Mesothelial cell of epicardium (in vitro differentiated cells): ENCODE measurements at places on chromosomes 5 and 9. TPM values are rescaled to one million over a fixed set of nuclear protein-coding genes. Genes with fewer than 3 reads are reported as not detected.
A peak's percentile ranks its signal among the peaks of the same experiment; 100 is the strongest.

RALGPS1 gene
- 25.6 to 29.5 TPM (median 26.9 TPM) in 3 replicates for total RNA-seq

MAP1B gene
- 60.8 to 61.2 TPM (median 61.0 TPM) in 3 replicates for total RNA-seq

NTRK2 gene
- total RNA-seq = 63.4 to 67.5 TPM (median 65.0 TPM) in 3 replicates

SLC23A1 gene
- total RNA-seq = not detected in 3 replicates

KIAA0825 gene
- 5.3 to 5.6 TPM (median 5.4 TPM) in 3 replicates for total RNA-seq

YTHDC2 gene
- total RNA-seq = 34.0 to 38.2 TPM (median 37.0 TPM) in 3 replicates

C9 gene
- total RNA-seq = not detected in 3 replicates

GFI1B gene
- not detected in 3 replicates for total RNA-seq

DNA sequence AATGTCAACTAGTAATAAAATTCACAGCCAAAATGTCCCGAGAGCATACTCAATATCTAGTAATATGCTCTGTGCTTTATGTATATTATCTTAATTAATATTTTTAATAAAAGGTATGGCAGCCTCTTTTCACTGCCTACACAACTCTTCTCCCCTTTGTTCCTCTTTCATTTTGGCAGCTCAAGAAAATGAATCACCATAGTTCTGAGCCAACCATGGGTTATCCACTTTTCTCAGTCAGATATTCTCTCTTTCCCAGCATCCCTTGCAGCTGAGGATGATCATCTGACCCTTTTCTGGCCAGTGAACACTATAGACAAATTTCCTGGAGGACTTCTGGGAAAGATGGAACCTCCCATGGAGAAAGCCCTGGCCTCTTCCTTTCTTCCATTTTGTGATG is 8.2 kb upstream of the DOCK8 start:
- H3K36me3 ChIP-seq = no peaks in the 10 kb centered on the region
- DNase-seq = no peak
- H3K27ac ChIP-seq = no peak overlapping the region
- H3K27me3 ChIP-seq = peaks cover 10% of the 10 kb centered on the region

DNA sequence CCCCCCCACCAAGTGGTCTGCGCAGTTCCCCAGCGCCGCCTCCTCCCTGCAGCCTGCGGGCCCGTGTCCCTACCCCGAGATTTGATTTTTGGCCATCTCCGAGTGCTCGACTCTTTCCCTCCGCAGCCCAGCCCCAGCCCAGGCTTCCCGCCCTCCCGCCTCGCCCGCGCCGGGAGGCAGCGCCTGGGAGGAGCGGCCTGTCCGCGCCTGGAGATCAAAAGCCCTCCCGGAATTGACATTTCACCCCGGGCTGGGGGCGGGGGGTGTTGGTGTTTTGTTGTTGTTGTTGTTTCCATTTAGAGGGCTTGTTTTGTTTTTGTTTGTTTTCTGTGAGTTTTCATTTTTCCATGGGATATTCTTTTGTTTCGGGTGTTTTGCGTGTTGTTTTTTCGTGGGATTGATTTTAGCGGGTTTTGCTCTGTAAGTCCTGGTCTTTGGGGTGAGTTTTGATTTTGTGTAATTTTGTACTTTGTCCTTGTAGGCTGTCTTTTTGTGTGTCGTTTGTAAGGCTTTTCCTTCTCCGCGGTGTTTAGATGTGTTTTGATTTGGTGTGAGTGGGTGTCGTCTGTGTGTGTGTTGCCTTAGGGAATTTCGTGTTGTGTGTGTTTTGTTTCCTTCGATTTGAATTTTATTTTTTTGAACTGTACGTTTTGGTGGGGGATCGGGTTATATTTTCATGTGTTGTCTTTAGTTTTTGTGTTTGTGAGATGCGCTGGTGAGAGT is 1.7 kb upstream of the PAX5 start:
- peaks cover 100% of the 10 kb centered on the region for H3K27me3 ChIP-seq
- H3K4me3 ChIP-seq = peak overlapping the region; percentile 54
- peaks cover 19% of the 10 kb centered on the region for H3K4me1 ChIP-seq
- no peak for DNase-seq
- H3K36me3 ChIP-seq = no peaks in the 10 kb centered on the region

DNA sequence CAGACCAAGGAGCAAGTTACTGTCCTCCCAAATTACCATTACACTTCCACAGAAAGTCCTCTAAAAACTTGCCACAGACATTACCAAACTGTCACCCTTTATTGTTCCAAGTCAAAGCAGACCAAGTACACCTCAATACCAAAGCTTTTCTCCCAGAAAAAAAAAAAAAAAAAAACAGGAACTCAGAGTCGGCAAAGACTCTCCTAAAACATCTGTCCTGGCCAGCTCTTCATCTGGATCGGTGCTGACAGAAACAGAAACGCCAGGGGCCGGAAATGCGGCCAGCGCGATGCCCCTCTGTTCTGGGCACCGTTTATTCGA is 718 bp downstream of the DEPDC1B start:
- H3K27me3 ChIP-seq = no peaks in the 10 kb centered on the region
- H3K4me3 ChIP-seq = peak overlapping the region; percentile 93
- DNase-seq = no peak
- peaks cover 38% of the 10 kb centered on the region for H3K4me1 ChIP-seq
- peak overlapping the region; percentile 99 for H3K27ac ChIP-seq

- H3K4me3 ChIP-seq = no peak overlapping the region
- H3K27me3 ChIP-seq = peaks cover 52% of the 10 kb centered on the region
- no peak for DNase-seq
- H3K36me3 ChIP-seq = no peaks in the 10 kb centered on the region
Observed at GRCh38 chr5:154162539-154163151, 27.9 kb upstream of the GALNT10 start.

GRCh38 chr9:734831-735511 is 106.5 kb upstream of the DMRT1 start:
- no peak overlapping the region for H3K4me3 ChIP-seq
- H3K4me1 ChIP-seq = peaks cover 9% of the 10 kb centered on the region
- DNase-seq = no peak
- H3K27me3 ChIP-seq = no peaks in the 10 kb centered on the region
- H3K36me3 ChIP-seq = peaks cover 46% of the 10 kb centered on the region
- peak overlapping the region; percentile 95 for H3K27ac ChIP-seq

DNA sequence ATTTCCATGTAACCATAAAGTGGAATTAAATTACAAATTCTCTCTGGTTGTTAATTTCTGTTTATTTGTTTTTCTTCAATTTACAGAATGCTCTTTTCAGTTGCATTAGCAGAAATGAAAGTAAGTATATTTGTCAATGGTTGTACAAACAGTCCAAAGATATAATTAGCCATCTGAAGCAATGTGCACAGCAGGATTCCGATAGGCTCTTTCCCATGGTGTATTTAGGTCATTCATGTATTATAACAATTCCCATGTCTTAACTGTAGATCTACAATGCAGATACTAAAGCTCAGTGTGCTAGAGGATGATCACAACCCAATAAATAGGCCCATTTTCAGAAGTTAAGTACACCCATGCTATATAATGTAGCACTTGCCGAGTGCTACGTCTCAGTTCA is 43.8 kb downstream of the RECK start:
- H3K4me1 ChIP-seq = peaks cover 12% of the 10 kb centered on the region
- no peak overlapping the region for H3K4me3 ChIP-seq
- no peak overlapping the region for H3K27ac ChIP-seq
- no peak for DNase-seq
- H3K27me3 ChIP-seq = no peaks in the 10 kb centered on the region
- peaks cover 5% of the 10 kb centered on the region for H3K36me3 ChIP-seq

DNA sequence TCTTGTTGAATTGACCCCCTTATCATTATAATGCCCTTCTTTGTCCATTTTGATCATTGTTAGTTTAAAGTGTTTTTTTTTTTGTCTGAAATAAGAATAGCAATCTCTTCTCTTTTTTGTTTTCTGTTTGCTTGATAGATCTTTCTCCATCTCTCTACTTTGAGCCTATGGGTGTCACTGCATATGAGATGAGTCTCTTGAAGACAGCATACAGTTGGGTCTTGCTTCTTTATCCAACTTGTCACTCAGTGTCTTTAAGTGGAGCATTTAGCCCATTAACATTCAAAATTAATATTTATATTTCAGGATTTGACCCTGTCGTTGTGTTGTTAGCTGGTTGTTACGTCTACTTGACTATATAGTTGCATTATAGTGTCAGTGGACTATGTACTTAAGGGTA is 135.4 kb downstream of the HMHB1 start:
- no peak for DNase-seq
- H3K27me3 ChIP-seq = no peaks in the 10 kb centered on the region
- H3K4me1 ChIP-seq = no peaks in the 10 kb centered on the region
- H3K36me3 ChIP-seq = no peaks in the 10 kb centered on the region
- no peak overlapping the region for H3K27ac ChIP-seq

DNA sequence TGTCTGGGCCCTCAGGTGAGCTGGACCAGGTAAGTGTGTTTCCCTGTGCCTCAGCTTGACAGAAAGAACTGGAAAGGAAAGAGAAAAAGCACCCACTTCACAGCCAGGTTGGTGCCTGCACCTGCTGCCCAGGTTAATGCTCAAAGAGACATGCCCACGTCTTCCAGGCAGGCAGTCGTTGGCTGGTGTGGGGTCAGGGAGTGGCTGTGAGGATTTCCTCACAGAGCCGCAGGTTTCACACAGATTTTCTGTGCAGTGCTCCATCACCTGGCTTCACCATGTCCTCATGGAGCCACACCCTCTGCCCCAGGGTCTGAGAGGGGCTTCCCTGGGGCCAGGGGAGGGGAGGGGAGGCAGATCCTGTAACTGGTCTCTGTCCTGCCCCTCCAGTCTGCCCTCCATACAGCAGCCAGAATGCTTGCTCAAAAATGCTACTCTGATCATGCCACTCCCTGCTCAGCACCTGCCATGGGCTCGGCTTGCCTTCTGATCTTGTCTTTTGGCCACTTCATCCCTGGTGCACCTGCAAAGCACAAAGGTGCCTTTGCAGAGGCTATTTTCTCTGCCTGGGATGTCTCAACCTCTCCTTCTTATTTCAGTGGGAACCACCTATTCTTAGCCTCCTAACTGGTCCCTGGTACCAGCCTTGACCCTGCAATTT is 82.5 kb upstream of the UBTD2 start:
- H3K36me3 ChIP-seq = peaks cover 57% of the 10 kb centered on the region
- H3K4me3 ChIP-seq = no peak overlapping the region
- no peaks in the 10 kb centered on the region for H3K27me3 ChIP-seq
- no peak overlapping the region for H3K27ac ChIP-seq

GRCh38 chr9:80605129-80605528 is 1033.4 kb downstream of the TLE4 start:
- no peak overlapping the region for H3K27ac ChIP-seq
- peaks cover 48% of the 10 kb centered on the region for H3K4me1 ChIP-seq
- no peak for DNase-seq
- no peaks in the 10 kb centered on the region for H3K36me3 ChIP-seq
- H3K4me3 ChIP-seq = no peak overlapping the region
- no peaks in the 10 kb centered on the region for H3K27me3 ChIP-seq

DNA sequence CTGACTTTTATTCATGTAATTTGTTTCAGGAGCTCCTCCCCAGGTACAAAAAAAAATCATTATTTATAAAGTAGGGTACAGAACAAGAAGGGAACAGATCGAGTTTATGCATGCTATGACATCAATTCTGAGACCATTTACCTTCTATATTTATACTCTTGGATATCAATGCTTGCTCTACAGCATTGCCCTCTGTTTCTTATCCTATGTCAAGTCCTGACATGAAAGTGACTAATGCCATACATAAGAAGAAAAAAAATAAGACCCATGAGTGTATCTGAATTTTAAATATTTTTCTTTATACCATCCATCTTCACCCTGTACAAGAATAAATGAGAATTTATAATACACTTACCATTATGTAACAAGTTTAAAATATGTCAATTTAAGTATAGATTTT is 2016.3 kb upstream of the CDH9 start:
- H3K27ac ChIP-seq = no peak overlapping the region
- DNase-seq = no peak
- peaks cover 19% of the 10 kb centered on the region for H3K4me1 ChIP-seq
- no peaks in the 10 kb centered on the region for H3K36me3 ChIP-seq
- no peaks in the 10 kb centered on the region for H3K27me3 ChIP-seq

GRCh38 chr9:125147401-125147951 is 4.1 kb upstream of the SCAI start:
- H3K27me3 ChIP-seq = no peaks in the 10 kb centered on the region
- H3K4me3 ChIP-seq = no peak overlapping the region
- DNase-seq = no peak
- peaks cover 9% of the 10 kb centered on the region for H3K4me1 ChIP-seq
- H3K27ac ChIP-seq = no peak overlapping the region
- H3K36me3 ChIP-seq = peaks cover 9% of the 10 kb centered on the region

- H3K4me1 ChIP-seq = peaks cover 2% of the 10 kb centered on the region
- H3K27ac ChIP-seq = no peak overlapping the region
- no peaks in the 10 kb centered on the region for H3K36me3 ChIP-seq
- peaks cover 32% of the 10 kb centered on the region for H3K27me3 ChIP-seq
- DNase-seq = no peak
Observed at GRCh38 chr9:133181561-133181960, 17.8 kb upstream of the GBGT1 start.

GRCh38 chr5:156380848-156381247 is 53.9 kb downstream of the SGCD start:
- H3K27ac ChIP-seq = peak overlapping the region; percentile 57
- peaks cover 9% of the 10 kb centered on the region for H3K27me3 ChIP-seq
- H3K4me1 ChIP-seq = peaks cover 18% of the 10 kb centered on the region
- no peaks in the 10 kb centered on the region for H3K36me3 ChIP-seq
- no peak for DNase-seq

- no peaks in the 10 kb centered on the region for H3K27me3 ChIP-seq
- H3K4me1 ChIP-seq = peaks cover 29% of the 10 kb centered on the region
- no peak for DNase-seq
Observed at GRCh38 chr5:178129296-178129695, 1.5 kb upstream of the RMND5B start.

GRCh38 chr5:119951330-119951934 is 322.1 kb downstream of the FAM170A start:
- H3K27ac ChIP-seq = no peak overlapping the region
- H3K4me1 ChIP-seq = peaks cover 8% of the 10 kb centered on the region

- DNase-seq = no peak
- no peaks in the 10 kb centered on the region for H3K36me3 ChIP-seq
- H3K4me1 ChIP-seq = peaks cover 25% of the 10 kb centered on the region
- peaks cover 99% of the 10 kb centered on the region for H3K27me3 ChIP-seq
- no peak overlapping the region for H3K4me3 ChIP-seq
Observed at GRCh38 chr9:126623314-126623666, 9.6 kb downstream of the LMX1B start.

- no peaks in the 10 kb centered on the region for H3K36me3 ChIP-seq
- H3K4me3 ChIP-seq = no peak overlapping the region
- DNase-seq = no peak
- H3K27ac ChIP-seq = no peak overlapping the region
Observed at GRCh38 chr9:79127661-79128060, 444.1 kb upstream of the TLE4 start.

- H3K27ac ChIP-seq = no peak overlapping the region
- H3K36me3 ChIP-seq = no peaks in the 10 kb centered on the region
- DNase-seq = no peak
- peaks cover 41% of the 10 kb centered on the region for H3K27me3 ChIP-seq
- peak overlapping the region; percentile 69 for H3K4me3 ChIP-seq
Observed at GRCh38 chr5:141703133-141703561, 21.1 kb upstream of the ARAP3 start.

DNA sequence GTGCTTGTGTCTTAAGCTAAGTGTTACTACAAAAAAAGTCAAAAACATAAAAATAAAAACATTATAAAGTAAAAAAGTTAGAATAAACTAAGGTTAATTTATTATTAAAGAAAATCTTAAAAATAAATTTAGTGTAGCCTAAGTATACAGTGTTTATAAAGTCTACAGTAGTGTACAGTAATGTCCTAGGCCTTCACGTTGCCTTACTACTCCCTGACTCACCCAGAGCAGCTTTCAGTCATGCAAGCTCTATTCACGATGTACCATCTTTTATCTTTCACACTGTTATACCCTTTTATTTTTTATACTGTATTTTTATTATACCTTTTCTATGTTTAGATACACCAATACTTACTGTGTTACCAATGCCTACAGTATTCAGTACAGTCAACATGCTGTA is 288.1 kb downstream of the HCN1 start:
- H3K27me3 ChIP-seq = no peaks in the 10 kb centered on the region
- H3K36me3 ChIP-seq = no peaks in the 10 kb centered on the region
- H3K4me1 ChIP-seq = no peaks in the 10 kb centered on the region
- H3K4me3 ChIP-seq = no peak overlapping the region
- no peak overlapping the region for H3K27ac ChIP-seq
